NCI-H1092 (cell line): ENCODE measurements at places on chromosomes 6 and 20.
A peak's percentile ranks its signal among the peaks of the same experiment; 100 is the strongest.

GRCh38 chr6:98924647-98925046 is 23.1 kb downstream of the FBXL4 start:
- peak; percentile 49 for DNase-seq

DNA sequence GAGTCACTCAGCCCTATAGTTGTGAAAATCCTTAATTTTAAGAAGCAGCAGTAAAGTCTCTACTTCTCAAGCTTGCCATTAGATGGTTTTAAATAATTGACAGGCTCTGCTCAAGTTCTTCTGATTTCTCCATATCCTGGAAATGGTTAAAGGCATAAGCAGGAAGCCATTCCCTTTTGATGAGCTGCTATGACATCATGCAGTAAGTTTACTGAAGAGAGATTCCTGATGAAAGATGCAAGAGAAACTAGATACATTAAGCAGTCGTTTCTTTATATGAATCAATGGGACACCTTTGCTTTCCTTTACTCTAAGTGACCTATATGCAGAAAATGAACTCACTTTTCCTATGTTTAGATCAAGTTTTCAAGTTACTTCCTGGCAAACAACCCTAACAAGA is 9.8 kb downstream of the POPDC3 start:
- no peak for DNase-seq

DNA sequence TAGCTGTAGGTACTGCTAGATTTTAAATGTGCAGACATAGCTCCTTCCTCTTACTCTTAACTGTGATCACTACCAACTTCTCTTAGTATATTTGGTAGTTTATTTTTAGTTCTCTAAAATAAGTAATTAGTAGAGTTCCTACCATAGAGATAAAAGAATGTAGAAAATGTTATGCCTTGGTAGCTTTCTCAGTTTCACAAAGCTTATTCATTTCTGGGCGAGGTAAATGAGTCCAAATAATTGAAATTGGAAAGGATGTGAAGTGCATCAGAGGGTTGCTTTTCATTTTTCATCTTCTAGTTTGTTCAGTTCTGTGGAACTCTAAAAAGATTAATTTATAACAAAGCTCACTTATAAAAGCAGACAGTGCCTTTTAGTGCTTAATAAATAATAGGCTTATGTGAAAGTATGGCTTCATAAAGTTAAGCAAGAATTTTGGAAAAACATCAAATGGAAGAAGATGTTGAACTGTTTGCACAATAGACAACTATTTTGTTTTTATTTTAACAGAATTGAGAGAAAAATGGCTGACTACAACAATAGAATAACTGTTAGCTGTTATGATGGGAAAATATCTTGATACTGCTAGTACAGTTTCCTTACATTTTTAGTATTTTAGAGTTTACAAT is 303.7 kb downstream of the UTRN start:
- DNase-seq, result no peak

- no peak for DNase-seq
These were observed 24.6 kb upstream of the ADGB start for GRCh38 chr6:146574211-146574610.

DNA sequence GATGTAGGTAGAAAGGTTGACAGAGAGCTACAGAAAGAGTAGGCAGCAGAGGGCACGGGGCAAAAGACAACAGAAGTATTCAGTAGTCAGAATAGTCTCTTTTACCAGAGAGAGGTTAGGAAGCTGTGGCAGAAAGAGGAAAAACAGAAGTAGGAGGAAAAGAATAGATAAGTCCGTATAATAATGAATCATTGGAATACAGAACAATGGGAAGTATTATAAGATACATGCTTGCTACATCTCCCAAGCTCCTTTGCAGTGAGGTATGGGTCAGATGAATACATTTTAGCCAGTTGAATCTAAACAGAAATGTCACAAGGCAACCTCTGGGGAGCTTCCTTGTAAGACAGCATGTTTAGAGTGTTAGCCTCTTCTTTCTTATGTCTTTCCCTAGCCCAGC is 570.5 kb upstream of the CITED2 start:
- DNase-seq, result no peak

- DNase-seq, result peak; percentile 42
These were observed 75.8 kb downstream of the PREP start for GRCh38 chr6:105326833-105327770.

DNA sequence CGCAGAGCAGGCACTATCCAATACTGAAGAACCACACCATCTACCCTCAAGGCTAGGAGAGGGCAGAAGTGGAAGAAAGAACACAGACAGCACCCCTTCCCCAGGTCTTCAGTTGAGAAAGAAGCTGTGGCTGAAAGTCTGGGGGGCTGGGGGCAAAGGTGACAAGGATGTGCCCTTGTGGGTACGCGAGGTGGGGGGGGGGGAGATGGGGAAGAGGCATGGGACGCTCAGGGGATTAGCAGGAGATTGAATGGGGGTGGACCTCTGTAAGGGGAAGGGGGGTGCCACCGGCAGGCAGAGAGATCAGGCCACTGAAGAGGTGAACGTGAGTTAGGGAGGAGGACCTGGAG is 1.1 kb downstream of the B4GALT5 start:
- no peak for DNase-seq

DNA sequence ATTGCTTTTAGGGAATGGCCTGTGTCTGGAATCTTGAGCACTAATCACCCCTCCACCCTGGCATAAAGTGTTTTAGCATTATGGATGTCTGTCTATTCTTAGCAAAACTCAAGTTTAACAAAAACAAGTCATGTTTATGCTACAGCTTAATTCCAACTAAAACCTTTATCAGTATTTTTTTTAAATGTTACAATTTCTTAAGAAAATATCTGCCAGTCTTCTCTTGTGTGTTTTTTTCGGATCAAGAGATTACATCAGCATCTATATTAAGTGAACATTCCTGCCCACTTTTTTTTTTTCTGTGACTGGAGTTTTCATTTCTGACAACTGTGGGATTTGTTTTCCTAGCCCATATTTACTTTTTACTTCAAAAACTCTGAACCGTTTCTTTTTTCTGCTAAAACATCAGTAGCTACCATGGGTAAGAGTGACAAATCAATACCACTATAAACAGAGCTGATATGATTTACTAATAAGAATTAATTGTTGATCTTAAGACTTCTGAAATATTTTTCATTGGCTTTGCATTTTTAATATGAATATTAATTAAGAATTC is 94.3 kb downstream of the EDN1 start:
- DNase-seq, result no peak
